Dermis blood vessel endothelial cell (primary cell): ENCODE measurements at places on chromosomes 7 and 10.

DNA sequence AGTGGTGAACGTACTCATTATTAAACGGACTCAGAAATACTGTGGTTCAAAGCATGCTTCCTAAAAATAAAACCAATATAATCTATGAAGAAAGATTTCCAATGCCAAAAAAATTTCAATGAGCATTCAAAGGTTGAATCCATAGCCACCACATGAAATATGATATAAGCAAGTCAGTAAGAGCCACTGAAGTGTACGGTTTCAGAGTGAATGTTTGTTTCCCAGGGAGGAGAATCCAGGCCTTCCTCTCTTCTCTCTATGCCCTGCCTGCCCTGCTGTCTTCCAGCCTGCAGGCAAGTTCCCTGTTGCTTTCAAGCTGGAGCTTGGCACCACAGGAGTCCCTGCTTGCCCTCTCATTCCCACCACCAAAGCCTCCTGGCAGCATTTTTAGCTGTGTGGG, 1171.6 kb upstream of the C7orf33 start:
- no peak for DNase-seq

DNA sequence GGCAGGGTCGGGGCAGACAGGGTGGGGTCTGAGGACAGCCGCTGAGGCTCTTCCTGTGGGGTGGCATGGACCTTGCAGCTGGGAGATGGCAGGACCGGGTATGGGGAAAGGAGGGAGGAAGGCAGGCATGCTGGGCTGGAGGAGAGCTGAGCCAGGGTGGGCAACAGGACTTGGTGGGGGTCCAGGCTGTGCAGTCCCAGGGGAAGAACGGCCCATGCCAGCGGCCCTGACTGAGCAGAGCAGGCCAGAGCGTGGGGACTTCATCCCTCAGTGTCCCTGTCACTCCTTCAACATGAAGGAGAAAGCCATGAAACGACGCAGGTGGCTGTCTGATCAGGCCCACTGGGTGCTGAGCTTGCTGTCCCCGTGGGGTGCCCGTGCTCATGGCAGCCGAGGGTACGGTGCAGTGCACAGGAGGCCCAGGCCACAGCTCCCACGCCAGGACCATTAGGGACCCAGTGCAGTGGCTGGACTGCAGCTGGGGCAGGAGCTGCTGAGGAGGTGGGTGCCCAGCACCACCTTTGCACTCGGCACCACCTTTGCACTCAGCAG, 519.6 kb downstream of the PTPRN2 start:
- no peak for DNase-seq

GRCh38 chr10:23174074-23174976, 17.8 kb upstream of the PTF1A start:
- DNase-seq = no peak

- no peak for DNase-seq
These were observed 2.4 kb downstream of the SH2B2 start for GRCh38 chr7:102289057-102289456.

GRCh38 chr7:156279635-156280034, 360.9 kb upstream of the RNF32 start:
- DNase-seq = no peak

DNA sequence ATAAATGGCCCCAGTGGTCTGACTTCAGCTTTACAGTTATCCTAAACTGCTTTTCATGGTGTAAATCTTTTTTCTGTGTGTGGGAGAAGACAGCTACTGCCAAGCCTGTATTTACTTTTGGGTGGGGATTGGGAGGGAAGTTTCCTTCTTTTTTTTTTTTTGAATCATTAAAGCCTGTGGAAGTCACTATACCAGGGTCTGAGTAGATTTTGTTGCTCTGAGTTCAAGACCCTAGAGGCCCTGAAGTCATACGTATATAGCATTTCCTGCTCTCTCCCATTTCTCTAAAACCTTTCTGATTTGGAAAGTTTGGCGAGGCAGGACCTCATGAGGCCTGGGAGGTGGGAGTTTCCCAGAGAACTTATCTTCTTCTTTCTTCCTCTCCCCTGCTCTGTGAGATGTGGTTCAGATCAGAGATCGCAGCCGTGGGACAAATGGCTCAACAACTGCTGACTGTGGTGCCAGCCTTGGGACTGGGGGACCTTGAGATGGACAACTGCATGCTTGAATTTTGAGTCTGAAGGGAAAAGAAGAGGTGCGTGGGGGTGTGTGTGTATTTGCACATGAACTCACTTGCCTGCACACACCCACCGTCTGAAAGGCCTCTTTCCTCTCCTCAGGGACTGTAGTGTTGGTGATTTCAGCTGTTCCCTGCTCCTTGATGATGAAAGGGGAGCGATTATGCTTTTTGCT, 18.1 kb downstream of the LRMDA start:
- DNase-seq = no peak

DNA sequence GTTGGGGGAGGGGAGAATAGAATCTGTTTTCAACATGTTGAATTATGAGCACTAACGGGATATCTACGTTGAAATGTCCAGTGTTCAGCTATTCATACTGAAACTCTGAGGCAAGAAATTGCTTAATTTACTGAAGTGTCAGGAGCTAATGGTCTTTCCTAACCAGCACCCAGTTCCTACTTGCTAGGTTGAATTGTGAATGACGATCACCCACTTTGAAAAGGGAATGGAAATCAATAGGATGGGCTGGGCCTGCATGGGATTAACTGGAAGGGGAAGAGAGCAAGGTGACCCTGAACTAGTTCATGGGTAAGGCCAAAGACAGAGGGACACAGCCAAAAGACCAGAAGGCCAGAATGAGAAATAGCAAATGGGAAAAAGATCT, 51.3 kb downstream of the HIPK2 start:
- no peak for DNase-seq
